ENCODE measurements at places on chromosomes 7 and 10. TPM values are rescaled to one million over a fixed set of nuclear protein-coding genes. Genes with fewer than 3 reads are reported as not detected.

GRCh38 chr7:116968631-116969030 lies 15.3 kb downstream of the ST7 start:
- H3K4me1 ChIP-seq: no peaks in the 10 kb centered on the region
- H3K4me3 ChIP-seq: no peak overlapping the region
- H3K27me3 ChIP-seq: no peaks in the 10 kb centered on the region
- DNase-seq: no peak
- no peak overlapping the region for H3K27ac ChIP-seq

DNA sequence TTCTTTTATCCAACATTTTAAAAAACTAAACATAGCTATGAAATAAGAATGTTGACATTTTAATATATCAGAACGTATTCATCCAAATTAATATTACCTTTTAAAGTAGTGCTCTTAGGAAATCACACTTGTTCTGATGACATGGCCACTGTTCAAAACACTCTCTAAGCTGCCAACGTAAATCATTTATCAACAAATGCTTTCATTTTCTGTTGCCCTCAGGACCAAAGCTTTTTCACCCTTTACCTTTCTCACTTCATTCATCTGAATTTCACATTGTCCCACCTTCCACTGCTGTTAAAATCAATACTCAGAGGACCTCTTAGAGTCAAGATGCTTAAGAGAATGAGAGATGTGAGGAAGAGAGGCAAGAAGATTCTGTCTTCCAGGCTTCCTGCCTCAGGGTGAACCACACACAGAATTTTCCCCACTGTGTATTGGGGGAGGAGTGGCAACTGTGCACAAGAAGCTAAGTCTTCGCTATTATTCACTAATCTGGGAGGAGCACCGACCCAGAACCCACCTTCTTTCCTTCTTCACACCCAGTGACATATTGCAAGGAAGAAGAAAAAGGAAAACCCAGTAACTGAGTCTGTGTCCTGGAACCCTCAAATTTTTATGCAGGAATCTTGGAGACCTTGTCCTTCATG lies 21.0 kb downstream of the HIBADH start:
- DNase-seq: no peak
- H3K36me3 ChIP-seq: no peaks in the 10 kb centered on the region
- H3K4me1 ChIP-seq: peaks cover 18% of the 10 kb centered on the region
- H3K4me3 ChIP-seq: peak overlapping the region; percentile 32
- no peaks in the 10 kb centered on the region for H3K27me3 ChIP-seq

DNA sequence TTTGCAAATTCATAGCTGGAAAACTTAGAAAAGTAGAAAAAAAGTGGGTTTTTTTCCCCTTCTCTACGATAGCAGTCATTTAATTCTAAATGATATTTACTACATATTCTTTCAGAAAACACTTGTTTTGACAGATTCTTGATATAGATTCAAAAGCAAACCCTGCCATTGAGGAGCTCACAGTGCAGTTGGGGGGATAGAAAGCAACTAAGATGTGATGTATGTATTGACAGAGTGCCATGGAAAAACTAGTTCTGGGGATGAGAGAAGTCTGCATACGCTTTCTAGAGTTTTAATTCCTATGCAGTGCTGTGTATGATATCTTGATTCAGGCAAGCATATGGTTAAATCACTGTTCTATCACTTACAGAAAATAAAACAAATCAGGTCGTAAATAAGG lies 436.6 kb upstream of the GHITM start:
- no peaks in the 10 kb centered on the region for H3K27me3 ChIP-seq
- H3K27ac ChIP-seq: no peak overlapping the region
- H3K4me1 ChIP-seq: no peaks in the 10 kb centered on the region
- no peak overlapping the region for H3K4me3 ChIP-seq

GRCh38 chr7:16734148-16734726 lies 19.3 kb upstream of the TSPAN13 start:
- H3K4me1 ChIP-seq: no peaks in the 10 kb centered on the region
- no peaks in the 10 kb centered on the region for H3K36me3 ChIP-seq
- H3K27me3 ChIP-seq: no peaks in the 10 kb centered on the region
- DNase-seq: no peak

DNA sequence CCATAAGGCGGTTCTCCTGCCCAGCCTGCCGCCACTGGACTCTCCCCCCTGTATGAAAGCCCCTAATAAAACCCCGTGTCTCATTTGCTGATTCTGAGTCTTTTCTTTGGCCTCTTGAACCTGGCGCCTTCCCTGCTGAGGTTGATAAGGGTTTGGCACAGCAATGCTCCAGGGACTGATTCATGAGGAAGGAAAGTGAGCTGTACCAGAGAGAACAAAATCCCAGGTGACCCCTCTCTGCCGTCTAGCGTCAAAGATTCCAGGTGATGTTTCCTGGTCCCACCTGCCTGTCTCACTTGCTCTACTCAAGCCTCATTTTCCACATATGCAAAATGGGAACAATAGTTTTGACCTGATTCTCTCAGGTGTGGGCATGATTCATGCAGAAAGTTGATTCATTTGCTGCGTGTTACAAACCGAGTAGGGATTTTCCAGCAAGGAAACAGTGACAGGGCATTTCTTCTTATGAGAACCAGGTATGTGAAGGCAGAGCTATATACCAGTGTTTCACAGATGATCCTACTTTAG lies 730.6 kb upstream of the IGFBP3 start:
- no peaks in the 10 kb centered on the region for H3K4me1 ChIP-seq
- no peak overlapping the region for H3K4me3 ChIP-seq
- no peak overlapping the region for H3K27ac ChIP-seq
- no peaks in the 10 kb centered on the region for H3K27me3 ChIP-seq
- no peaks in the 10 kb centered on the region for H3K36me3 ChIP-seq

- no peak overlapping the region for H3K27ac ChIP-seq
- H3K4me1 ChIP-seq: no peaks in the 10 kb centered on the region
- no peak overlapping the region for H3K4me3 ChIP-seq
- DNase-seq: no peak
Measured at GRCh38 chr7:134362587-134363483, 46.1 kb upstream of the SLC35B4 start.

DNA sequence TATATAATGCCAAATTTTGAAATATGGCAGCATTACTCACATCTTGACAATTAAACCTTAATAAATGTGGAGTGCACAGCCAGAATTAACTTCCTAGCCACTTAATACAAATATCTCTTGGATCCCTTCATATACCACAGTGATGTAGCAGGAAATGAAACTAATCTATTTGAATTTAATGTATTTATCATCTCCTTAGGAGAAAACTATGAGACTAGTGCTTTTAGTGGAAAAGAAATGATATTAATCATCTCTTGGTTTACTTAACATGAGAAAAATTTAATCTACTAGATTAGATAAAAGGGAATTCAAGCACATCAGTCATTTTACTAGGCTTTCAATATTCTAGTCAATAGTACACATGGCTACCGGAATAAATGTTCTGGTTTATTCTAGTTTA lies 55.7 kb upstream of the GPR22 start:
- no peaks in the 10 kb centered on the region for H3K36me3 ChIP-seq
- H3K4me1 ChIP-seq: no peaks in the 10 kb centered on the region
- no peaks in the 10 kb centered on the region for H3K27me3 ChIP-seq
- H3K27ac ChIP-seq: no peak overlapping the region

- H3K27me3 ChIP-seq: no peaks in the 10 kb centered on the region
- no peaks in the 10 kb centered on the region for H3K4me1 ChIP-seq
- DNase-seq: no peak
Measured at GRCh38 chr10:23280419-23281043, 64.1 kb downstream of the C10orf67 start.

DNA sequence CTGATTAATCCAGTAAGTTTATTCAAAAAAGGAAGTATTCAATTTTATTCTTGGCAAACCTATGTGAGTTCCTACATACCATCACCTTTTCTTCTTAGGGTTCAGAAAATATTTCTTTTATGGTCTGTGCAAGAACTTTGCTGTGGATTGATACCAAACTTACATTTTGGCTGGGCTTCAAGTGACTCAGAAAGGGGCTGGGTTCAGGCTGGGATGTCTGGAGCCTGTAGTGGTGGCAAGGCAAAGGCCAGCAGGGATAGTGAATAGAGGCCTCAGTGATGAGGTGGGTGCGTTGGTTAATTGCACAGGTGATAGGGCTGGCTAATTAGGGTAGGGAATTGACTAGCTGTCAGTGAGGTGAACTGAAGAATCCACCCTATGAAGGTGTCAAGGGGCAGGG lies 40.2 kb upstream of the ATXN7L1 start:
- H3K36me3 ChIP-seq: no peaks in the 10 kb centered on the region
- H3K4me3 ChIP-seq: no peak overlapping the region
- DNase-seq: no peak
- H3K4me1 ChIP-seq: no peaks in the 10 kb centered on the region
- H3K27ac ChIP-seq: no peak overlapping the region

The PTF1A gene
- total RNA-seq: not detected

The GNAI1 gene
- 19.7 TPM for total RNA-seq

DNA sequence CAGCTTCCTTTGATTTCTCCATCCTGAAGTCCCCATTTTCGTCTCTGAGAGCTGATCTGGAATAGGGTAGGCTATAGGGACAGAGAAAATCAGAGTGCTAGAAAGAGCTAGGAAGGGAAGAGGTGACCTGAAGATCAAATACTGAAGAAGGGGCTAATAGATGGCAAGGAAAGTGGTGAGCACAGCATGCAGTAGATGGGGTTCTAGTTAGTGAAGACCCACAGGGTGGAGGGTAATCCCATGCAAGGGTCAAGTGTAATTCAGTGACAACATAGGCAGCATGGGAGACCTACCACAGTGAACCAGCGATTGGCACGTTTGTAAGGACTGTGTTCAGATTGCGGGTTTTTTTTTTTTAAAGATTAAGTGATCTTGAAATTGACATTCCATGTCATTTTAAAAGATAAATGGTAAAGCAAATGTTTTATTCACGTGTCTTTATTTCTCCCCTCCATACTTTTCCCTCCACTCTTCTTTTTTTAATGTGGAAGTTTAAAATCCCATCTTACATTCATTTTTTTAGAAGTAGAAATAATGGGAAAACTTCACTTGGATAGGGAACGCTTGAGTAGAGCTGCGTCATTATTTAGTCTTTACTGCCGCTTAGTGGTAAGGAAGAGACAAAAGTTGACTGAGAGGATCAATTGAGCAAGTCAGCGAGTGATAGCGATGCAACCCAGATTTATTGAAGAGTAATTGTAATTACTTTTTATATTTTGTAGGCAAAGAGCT lies 21.0 kb upstream of the ABI1 start:
- no peaks in the 10 kb centered on the region for H3K36me3 ChIP-seq
- no peak overlapping the region for H3K4me3 ChIP-seq
- peak; percentile 65 for DNase-seq

- H3K36me3 ChIP-seq: no peaks in the 10 kb centered on the region
- H3K4me3 ChIP-seq: no peak overlapping the region
- DNase-seq: no peak
Measured at GRCh38 chr7:91443862-91444261, 179.6 kb downstream of the FZD1 start.

GRCh38 chr7:101941481-101942383 lies 124.3 kb downstream of the CUX1 start:
- no peak overlapping the region for H3K27ac ChIP-seq
- no peaks in the 10 kb centered on the region for H3K27me3 ChIP-seq
- no peaks in the 10 kb centered on the region for H3K36me3 ChIP-seq
- DNase-seq: peak; percentile 64
- peaks cover 6% of the 10 kb centered on the region for H3K4me1 ChIP-seq
- H3K4me3 ChIP-seq: no peak overlapping the region

The TMEM176B gene
- total RNA-seq: not detected

The SCIN gene
- 0.69 TPM for total RNA-seq

DNA sequence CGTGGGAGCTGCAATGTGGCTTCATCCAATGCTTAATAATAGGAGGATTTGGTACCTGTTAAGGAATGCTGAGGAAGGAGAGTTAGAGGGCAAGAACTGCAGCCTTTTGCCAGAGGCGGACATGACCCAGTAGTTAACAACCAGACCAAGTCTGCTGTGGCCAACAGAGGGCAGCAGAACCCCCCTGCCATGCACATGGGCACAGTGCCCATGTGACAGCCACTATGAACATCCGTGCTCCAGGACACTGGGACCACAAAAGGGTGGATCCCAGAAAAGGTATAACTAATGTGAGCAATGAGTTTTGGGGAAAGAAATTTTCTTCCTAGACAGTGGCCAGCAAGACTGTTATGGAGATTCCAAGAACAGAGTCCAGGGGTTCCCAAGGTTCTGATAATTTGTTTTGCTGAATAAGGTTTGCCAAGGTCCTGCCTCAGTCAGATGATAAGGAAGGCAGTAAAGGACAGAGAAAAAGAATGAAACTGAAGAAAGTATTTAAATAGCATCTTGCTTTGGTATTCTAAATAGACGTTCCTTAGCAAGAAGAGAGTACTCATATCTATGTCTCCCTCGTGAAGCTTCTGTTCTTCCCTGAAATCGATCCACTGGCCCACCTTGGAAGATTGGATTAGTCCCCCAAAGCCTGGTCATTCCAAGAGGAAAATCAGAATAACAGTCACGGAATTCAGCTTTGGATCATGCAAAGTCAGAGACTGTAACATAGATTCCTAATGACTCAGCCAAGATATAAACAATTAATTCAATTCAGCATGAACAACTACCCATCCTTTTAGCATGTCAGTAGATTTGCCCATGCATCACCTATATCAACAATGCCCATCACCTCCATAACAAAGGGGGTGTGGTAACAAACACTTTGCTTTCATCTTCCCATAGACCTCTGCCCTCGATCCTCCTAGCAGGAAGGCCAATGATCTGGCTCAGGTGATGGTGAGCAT lies 56.0 kb downstream of the LGI1 start:
- H3K27me3 ChIP-seq: peaks cover 22% of the 10 kb centered on the region
- H3K36me3 ChIP-seq: no peaks in the 10 kb centered on the region
- no peaks in the 10 kb centered on the region for H3K4me1 ChIP-seq
- peak; percentile 55 for DNase-seq
- H3K4me3 ChIP-seq: no peak overlapping the region
- no peak overlapping the region for H3K27ac ChIP-seq

DNA sequence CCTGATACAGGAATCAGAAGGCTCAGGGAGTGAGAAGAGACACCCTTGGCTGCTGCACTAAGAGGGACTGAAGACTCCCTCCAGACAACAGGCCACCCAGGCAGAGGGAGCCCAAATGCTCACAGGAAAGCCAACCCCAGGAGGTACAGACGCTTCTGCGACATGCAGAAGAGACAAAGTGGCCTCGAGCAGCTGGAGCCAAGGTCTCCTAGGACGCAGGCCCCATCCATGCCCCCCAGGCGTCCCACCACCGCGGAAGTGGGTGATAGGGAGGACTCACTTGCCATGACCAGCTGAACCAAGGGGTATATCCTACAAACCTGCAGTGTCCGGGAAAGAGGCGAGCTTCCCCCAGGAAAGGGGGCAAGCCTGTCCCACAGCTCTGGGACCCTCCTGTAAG lies 56.9 kb downstream of the CTBP2 start:
- no peaks in the 10 kb centered on the region for H3K27me3 ChIP-seq
- H3K36me3 ChIP-seq: no peaks in the 10 kb centered on the region
- no peak overlapping the region for H3K27ac ChIP-seq
- no peak for DNase-seq

The TAF3 gene
- 10.1 TPM for total RNA-seq

The MSS51 gene
- 3.5 TPM for total RNA-seq

DNA sequence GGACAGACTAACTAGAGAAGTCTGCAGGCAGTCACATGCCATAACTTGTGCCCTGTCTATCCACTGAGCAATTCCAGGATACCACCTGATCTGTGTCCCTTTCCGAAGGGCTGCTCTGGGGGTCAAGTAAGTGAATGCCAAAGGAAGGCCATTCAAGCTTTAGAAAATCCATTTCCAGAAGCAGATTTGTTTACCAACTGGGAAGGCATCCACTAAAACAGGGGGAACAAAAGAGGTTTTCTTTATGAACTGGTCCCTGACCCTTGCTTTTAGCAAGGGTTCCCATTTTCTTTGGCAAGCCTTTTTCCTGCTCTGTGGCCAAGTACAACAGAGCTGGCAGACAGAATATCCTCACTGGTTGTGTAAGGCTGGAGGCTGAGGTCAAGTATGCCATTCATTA lies 36.5 kb downstream of the ITPRID1 start:
- DNase-seq: no peak
- H3K27me3 ChIP-seq: no peaks in the 10 kb centered on the region
- no peaks in the 10 kb centered on the region for H3K36me3 ChIP-seq
- no peak overlapping the region for H3K4me3 ChIP-seq
- H3K4me1 ChIP-seq: no peaks in the 10 kb centered on the region
